ENCODE measurements at places on chromosomes 6 and 20.

GRCh38 chr20:58277578-58278472, 31.7 kb upstream of the RAB22A start:
- DNase-seq = no peak

DNA sequence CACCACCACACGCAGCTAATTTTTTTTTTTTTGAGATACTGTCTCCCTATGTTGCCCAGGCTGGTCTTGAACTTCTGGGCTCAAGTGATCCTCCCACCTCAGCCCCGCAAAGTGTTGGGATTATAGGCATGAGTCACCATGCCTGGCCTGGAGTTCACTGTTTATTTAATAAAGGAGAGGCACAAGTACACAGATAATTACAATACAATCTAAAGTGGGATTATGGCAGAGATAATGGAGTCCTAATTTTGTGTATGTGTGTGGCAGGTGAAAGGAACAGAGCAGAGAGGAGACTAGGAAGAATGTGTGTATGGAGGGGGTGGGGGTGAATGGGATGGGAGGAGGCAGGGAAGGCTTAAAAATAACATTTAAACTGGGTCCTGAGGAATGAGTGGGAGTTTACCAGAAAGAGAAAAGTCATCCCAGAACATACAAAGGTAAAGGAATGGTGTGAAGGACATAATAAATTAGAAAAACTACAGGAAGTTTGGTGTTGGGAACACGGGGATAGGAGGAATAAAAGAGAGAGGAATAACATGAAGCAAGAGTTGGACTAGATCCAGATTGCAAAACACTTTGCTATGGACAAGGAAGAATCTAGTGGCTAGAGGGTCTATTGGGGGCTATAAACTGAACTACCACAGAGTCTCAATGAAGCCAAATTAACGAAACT, 4.4 kb downstream of the NCOA5 start:
- no peak for DNase-seq

- peak; percentile 21 for DNase-seq
Measured at GRCh38 chr6:15504040-15504495, 158.8 kb downstream of the DTNBP1 start.

GRCh38 chr6:116467514-116467913, 6.3 kb downstream of the CALHM6 start:
- DNase-seq = no peak

- no peak for DNase-seq
Measured at GRCh38 chr6:151385177-151385576, 6.2 kb downstream of the ZBTB2 start.

GRCh38 chr6:79613912-79614311, 17.2 kb upstream of the SH3BGRL2 start:
- DNase-seq = no peak

GRCh38 chr20:62426699-62427131, 624 bp downstream of the RBBP8NL start:
- no peak for DNase-seq

DNA sequence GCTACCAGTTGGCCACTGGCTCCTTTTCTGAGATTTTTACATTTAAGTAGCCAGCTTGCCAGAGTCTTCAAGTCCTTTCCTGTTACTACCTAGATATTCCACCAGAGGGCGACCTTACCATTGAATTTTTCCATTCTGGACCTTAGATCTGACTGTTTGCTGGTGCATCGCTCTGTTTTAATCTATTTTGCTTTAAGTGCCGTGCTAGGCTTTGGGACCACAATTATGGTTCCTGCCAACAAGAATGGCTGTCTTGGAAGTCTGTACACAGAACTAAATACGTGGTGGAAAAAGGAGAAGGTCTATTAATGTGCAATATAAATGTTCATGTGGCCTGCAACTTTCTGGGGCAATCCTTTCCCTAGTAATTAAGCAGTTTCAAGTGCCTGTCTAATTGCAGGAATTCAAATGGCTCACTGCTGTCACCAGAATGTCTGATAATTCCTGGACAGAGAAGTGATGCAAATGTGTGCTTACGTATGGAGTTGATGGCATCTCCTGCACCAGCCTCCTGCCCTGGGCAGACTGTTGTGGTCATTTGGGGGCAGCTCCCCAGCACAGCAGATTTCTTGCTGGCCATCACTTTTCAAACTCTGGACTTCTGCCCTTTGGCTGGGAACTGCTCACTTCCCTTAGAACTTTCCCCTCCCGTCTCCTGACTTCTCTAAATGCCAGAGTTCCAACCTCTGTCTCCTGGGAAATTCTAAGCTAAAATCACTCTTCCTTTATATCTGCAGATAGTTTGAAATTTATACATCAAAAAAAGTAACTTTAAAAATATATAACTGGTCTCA, 5.6 kb upstream of the HLA-DOA start:
- no peak for DNase-seq

DNA sequence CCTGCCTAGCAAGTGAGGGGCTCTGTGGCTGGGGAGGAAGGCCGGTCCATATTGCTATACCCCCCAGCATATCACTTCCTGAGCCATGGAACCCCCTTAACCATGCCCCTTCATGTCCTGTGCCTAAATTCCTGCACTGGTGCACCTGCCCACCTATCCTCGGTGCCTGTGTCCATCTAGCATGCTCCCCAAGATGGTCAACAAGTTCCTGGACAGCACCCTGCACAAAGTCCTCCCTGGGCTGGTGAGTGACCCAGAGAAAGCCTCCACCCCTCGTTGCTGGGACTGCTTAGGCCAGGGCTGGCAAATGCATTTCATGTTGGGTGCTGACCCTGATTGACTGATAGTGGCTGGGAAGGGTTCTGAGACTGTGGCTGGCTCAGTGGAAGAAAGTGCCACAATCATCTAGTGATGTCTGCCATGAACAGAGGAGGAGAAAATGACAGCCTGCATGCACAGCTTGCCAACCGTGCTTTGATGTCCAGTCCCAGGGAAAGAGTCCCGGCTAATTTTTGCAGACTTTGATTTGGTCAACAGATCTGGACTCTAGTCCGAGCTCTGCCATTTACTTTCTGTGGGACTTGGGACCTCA, 3.5 kb downstream of the BPIFB6 start:
- no peak for DNase-seq

DNA sequence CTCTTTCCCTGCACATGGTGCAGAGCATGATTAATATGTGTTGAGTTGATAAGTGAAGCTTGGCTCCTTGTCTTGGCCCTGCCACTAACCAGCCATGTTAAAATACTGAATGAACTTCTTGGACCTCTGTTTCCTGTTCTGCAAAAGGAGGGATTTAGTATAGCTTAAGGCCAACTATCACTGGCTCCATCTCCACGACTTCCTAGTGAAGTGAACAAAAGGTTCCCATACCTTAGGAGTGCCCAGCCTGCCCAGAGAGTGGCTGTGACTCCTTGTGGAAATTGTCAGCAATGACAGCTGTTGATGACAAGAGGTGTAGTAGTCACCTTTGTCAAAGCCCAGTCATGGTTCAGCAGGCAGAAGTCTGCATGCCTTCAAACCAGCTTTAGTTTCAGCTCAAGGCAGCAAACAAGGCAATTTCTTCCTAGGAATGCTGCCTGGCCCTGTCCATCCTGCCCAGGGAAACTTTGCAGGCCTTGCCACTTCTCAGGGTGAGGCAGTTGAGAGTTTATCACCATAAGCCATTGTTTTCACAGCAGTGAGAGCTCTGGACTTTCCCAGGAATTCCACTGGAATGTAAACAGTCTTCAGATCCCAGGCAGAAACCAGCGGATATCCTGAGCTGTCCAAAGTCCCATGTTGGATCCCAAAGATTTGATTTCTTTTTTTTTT, 169.7 kb upstream of the TNFAIP3 start:
- DNase-seq = no peak

- peak; percentile 88 for DNase-seq
Measured at GRCh38 chr6:43246301-43247113, 3.2 kb downstream of the TTBK1 start.

- DNase-seq = no peak
Measured at GRCh38 chr6:161303628-161304340, 29.9 kb upstream of the AGPAT4 start.

DNA sequence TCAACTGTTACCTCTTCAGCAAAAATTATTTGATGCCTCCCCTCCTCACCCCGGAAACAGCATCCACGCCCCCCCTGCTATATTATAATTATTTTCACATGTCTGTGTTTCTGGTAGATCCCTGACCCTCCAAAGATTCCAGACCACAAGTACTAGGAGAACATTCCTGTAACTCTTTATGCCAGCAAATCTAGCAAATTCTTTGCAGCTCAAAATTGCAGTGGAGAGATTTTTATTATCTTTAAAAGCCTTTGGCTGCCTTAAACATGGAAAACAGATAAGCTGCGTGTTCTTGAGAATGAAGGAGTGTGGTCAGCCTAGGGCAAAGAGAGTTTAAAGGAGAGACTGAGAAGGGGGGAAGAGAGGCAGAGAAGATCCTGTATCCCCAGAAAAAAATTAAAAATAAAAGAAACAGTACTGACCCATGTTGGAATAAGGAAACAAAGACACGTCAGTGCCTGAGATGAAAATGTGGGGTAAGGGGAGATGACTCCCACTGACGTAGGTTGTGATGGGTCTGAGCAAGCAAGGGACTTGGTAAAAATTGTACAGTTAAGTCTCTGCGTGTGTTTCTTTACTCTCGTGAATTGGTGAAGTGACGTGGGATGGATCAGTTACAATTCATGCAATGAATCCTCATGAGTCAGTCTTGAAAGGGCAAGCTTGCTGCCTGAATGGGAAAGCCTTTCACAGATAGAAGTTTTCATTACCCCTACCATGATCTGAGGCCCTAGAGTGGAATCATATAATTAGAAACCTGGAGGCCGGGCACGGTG, 8.3 kb downstream of the ID4 start:
- DNase-seq = no peak

DNA sequence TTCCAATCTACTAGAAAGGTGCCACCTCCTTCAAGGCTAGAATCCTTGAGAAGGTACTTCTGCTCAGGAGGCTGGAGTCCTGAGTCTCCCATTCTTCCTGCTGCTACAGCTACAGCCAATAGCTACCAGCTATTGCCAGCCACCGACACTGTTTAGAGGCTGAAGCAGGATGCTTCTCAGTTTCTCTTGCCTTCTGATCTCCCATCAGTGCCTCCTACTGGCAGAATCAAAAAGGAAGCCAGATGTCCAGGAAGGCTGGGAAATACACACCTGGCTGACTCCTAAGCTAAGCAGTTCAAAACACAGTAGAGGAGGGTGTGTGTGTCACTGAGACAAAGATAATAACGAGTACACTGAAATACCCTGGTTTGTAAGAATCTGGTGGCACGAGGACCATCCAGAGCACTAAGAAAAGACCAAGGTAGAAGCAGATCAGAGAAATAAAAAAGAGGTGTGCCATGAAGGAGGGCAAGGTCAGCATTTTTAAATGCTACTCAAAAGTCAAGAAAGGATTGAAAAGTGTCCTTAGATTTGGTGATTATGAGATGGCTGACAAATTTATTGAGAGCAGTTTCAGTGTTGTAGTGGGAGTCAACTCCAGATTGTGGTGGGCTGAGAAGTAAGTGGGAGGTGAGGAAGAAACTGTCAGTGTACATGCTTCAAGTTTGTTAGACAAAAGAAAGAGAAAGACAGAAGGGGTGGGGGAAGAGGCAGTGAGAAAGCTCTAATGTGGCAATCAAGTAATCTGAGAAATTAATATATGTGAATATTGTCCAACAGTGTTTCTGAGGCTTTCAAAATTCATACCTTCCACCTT, 2.3 kb upstream of the HLA-DMA start:
- DNase-seq = no peak

Data from caudate nucleus (tissue), 63 donors.